ENCODE measurements at places on chromosomes 12 and 14. TPM values are rescaled to one million over a fixed set of nuclear protein-coding genes. Genes with fewer than 3 reads are reported as not detected.

- no peak for DNase-seq
Measured at GRCh38 chr12:52254180-52254964, 20.1 kb upstream of the KRT86 start.

DNA sequence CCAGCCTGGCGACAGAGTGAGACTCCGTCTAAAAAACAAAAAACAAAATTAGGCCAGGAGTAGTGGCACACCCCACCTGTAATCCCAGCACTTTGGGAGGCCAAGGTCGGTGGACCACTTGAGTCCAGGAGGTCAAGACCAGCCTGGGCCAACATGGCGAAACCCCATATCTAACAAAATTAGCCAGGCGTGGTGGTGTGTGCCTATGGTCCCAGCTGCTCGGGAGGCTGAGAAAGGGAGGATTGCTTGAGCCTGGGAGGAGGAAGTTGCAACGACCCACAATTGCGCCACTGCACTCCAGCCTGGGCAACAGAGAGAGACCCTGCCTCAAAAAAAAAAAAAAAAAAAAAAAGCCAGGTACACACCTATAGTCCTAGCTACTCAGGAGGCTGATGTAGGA, 37.0 kb downstream of the KDM2B start:
- DNase-seq = no peak

- no peak for DNase-seq
Measured at GRCh38 chr14:75280831-75281653, 2.4 kb downstream of the FOS start.

DNA sequence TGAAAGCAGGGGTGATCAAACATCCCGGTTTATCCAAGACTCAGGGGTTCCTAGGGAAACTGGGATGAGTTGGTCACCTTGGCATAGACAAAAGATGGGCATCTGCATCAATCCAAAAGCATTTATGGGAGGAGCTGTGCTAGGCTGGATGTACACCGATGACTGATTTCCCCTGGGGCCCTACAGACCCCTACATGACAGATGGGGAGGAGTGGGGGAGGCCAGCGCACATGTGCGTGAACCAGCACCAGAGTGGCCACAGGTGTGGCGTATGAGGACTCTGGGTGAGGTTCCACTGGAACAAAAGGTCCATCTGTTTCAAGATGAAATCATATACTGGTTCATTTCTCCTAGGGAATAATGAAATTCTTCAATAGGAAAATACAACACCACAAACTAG, 210.4 kb downstream of the ITPR2 start:
- no peak for DNase-seq

BIN2 gene
- total RNA-seq = 2.2 TPM

Measured in occipital lobe (tissue), 3 donors.